ENCODE measurements at places on chromosomes 7 and 10.

- DNase-seq = no peak
Measured at GRCh38 chr10:131841661-131842139, 59.1 kb upstream of the PPP2R2D start.

DNA sequence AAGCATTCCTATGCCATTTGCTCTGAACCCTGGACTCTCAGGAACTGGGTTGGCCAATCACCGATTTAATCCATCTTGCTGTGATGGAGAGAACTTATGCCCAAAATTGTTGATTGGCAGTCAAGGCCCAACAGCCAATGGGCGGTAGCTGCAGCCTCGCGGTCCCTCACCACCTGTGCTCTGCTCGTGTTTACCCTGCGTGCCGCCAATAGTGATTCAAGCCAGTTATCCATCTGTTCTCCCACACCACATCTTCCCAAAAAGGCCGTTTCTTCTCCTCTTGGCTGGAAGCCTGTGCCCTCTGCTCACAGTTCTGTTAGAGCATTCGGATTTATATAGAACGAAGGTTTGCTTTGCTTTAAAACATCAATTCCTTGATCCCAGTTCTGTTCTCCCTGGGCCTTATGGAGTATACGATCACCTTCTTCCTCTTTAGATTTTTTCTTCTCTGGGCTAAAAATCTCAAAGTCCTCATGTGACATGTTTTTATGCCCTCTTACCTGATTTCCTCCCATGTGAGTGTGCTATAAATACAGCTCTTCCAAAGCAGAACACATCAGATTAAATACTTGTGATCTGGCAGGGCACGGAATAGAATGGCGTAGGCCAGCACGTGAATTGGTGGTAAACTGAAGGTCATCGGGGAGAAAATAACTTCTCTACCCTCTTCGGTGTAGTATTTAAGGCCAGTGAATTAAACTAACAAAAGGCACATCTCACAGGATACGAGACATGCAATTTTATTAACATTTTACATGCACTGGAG, 212.8 kb downstream of the NSUN6 start:
- no peak for DNase-seq

DNA sequence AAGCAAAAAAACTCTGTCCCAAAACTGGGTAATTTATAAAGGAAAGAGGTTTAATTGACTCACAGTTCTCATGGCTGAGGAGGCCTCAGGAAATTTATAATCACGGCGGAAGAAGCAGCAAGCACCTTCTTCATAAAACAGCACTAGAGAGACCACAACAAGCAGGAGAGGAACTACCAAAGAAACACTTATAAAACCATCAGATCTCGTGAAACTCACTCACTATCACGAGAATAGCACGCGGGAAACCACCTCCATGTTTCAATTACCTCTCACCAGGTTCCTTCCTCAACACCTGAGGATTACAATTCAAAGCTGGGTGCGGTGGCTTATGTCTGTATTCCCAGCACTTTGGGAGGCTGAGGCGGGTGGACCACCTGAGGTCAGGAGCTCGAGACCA, 48.5 kb downstream of the PDIA4 start:
- DNase-seq = no peak

DNA sequence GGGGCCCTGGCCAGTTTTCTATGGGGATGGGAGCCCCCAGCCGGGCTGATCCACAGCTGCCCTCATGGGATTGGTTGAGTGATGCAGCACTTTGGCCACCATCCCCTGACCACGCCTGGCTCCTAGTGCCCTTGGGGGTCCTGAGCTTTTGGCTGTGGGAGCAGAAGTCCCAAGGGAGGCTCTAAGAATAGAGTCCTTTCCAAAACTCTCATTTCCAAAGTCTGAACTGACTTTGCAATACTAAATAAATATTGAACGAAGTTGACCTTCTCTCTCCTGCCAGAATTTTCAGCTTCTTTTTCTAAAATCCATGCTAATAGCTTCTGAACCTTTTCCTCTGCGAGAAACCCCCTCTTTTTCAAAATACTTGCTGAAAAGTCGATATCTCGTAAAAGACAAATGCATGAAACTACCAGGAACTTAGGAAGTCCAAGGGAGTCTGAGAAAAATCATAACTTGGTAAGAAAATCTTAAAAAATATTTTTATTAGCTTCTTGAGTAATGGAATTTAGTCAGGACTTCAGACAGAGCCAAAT, 62.7 kb upstream of the IGFBP3 start:
- DNase-seq = no peak

- DNase-seq = no peak
Measured at GRCh38 chr7:117085275-117085674, 132.0 kb downstream of the ST7 start.

DNA sequence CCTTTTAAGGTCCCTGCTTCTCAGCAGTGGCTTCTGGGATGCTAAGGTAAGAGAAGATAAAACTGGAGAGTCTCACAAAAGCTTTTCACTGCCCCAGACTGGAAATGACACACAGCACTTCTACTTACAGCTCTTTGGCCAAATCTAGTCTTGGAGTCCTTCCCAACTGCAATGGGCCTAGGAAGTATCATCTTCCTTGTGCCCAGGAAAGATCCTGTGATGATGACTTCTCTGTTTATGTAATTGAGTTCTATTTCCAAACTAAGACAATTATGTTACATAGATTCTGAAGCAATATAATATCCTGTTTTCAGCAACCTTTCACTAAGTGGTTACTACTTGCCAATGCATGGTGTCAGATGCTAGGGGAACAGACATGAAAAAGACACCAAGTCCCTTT, 234.1 kb downstream of the PTEN start:
- no peak for DNase-seq

DNA sequence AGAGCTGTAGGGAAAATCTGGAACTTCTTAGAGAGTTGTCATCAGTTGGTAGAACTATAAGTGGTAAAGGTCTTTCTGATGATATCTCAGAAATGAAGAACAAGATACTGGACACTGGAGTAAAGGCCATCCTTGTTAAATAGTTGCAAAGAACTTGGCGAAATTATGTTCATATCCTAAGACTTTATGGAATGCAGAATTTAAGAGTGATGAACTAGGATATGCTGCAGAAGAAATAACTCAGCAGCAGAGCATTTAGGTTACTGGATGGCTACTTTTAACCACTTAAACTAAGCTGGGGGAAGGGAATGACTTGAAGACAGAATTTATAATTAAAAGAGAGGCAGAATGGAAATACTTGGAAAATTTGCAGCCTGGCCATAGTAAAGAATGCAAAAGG, 23.7 kb downstream of the PTEN start:
- DNase-seq = no peak

GRCh38 chr7:83325083-83325482, 162.4 kb upstream of the PCLO start:
- no peak for DNase-seq

DNA sequence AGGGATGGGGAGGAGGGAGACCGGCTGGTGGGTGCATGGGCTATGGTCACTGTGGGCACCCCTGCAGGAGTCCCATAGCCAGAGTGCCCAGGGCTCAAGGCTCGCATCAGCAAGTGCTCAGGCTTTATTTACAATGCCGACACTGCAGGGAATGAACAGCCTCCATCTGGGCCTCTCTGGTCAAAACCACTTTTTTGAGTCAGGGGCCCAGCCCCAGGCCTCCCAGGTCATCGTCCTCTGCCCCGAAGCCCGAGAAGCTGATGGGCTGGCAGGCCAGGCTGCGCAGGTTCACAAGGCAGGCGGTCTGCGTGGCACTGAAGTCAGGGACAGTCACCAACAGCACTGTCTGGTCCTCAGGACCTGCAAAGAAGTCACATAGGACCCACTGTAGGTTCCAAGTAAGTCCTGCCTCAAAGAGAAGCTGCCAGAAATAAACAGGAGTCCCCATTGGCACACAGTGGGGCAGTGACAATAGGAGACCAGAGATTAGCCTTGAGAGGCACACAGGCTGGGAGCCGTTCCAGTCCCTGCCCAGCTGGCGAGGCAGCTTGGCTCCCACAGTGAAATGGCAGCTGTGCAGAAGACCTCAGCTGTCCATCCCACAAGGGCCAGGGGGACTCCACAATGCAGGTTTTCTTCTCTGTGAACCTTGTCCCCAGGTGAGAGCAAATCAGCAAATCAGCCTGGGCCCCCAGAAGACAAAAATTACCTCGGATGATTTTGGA, 8.6 kb downstream of the POLD2 start:
- no peak for DNase-seq

DNA sequence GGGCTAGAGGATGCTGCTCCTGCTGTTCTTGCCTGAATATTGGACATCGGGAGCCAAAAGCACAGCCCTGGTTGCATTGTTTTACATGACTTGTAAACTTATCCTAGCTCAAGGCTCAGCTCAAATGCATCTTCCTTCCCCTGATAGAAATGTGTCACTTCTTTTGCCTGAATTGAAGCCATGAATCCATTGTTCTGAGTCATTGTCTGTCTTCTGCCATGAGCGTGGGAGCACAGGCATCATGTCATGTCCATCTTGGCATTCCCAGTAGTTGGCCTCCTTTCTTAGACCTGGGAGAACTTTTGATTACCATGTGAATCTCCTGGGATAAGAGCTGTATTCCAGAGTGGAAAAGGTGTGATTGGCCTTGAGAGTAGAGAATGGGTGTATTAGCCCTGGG, 54.1 kb upstream of the OPN4 start:
- DNase-seq = no peak

GRCh38 chr10:12949248-12949647, 52.3 kb downstream of the CCDC3 start:
- no peak for DNase-seq

GRCh38 chr10:67302701-67303100, 376.9 kb downstream of the LRRTM3 start:
- DNase-seq = no peak

DNA sequence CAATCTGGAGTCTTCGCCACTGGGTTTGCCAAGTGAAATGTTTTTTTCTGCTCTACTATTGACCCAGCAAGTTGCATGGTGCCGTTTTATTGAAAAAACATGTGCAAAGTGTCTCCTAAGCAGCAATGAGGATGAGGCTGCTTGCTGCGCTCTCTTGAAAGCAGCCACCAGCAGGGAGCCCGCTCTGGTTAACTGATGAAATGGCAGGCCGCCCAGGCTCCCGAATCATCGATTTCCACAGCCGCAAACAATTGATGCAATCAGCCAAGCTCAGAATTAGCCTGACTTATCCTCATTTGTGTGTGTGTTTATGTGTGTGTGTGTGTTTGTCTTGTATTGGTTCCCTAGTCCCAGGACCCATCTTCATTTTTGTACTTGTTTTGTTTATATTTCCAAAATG, 22.2 kb upstream of the LYZL1 start:
- no peak for DNase-seq

- DNase-seq = no peak
Measured at GRCh38 chr10:4359003-4359402, 467.0 kb upstream of the AKR1E2 start.

DNA sequence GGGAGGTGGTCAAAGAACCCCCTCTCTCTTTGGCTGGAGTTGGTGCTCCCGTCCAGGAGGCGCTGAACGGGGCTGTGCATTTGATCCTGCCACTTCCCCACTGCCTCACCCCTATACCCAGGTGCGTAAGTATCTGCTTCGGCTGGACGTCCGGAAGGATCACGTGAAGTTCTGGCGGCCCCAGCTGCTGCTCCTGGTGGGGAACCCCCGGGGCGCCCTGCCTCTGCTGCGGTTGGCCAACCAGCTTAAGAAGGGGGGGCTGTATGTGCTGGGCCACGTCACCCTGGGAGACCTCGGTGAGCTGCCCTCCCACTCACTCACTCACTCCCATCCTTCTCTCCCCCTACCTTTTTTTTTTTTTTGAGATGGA, 5.6 kb upstream of the TRIP6 start:
- no peak for DNase-seq

DNA sequence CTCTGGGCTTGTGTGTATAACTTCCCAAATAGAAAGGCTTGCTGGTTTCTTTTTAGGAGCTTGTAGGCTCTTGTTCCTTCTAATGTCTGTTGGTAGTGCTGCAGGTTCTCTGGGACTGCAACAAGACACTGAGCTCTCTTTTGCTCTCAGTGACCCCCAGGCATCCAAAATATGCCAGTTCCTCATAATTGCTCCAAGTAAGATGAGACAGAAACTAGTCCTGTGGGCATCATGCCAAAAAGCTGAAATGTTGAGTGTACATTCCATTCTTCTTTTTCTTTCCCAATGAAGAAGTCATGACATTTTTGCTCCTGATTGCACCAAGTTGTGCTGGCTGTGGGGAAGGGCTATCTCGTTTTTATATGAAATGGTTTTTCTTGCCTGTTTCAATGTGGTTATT, 7.1 kb upstream of the BTBD16 start:
- DNase-seq = no peak

DNA sequence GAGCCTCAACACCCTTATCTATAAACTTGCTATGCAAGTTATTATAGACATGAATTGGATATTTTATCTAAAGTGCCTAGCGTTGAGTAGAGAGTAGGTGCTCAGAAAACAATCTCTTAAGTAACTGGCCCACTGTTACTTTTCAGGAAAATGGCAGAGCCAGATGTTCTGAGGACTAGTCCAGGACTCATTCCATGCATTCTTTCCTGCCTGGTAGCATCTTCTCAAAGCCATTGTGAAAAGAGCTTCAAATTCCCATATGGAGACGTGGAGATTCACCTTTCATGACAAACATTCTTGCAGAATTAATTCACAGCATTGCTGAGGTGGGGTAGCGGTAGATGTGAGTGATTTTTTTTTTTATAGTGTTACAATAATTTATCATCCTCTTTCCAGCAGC, 35.9 kb upstream of the ITPRID1 start:
- no peak for DNase-seq

DNA sequence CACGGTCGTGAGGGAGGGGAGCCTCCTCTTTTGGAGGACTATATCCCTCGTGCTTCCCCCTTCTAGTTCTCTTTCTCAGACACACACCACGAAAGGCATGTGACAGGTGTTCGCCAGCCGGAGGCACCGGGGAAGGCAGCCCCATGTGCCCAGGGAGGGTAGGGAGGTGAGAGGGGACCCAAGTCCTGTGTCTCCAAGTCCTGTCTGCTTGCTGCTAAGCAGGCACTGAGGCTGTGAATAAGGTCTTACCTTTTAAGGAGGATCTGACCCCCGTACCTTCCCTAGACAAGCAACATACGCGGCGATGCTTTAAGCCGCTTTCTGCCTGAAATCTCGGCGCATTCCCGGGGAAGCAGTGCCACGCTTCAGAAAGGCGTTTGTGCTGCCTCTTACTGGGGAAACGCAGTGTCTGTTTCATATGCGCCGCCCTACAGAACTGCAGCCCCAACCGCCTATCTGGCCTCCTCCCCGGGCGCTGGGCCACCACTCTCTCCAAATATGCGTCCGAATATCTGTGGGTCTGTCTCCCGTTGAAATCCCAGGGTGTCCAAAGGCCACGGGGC, 770 bp downstream of the PLXNA4 start:
- DNase-seq = no peak

Measured in cortex of kidney (tissue), 1 donor.